RCC 7860 (cell line): ENCODE measurements at places on chromosomes 11 and 22.

DNA sequence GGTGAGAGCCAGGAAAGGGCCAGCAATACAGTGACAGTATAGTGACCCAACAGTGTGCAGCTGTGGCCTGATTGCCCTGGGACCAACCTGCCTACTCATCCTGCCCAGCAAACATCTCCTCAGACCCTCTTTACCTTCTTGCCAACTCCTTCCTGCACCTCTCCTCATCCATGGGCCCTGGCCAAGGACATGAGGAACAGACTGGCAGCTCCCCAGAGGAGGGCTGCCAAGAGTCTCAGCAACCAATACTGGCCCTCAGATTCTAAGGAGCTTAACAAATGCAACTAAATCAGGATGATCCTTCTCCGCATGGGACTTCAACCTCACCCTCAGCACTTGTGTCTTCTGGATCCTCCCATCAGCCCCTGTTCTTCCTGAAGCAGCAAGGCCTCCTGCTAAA, 77.0 kb downstream of the RPL27A start:
- DNase-seq: no peak

DNA sequence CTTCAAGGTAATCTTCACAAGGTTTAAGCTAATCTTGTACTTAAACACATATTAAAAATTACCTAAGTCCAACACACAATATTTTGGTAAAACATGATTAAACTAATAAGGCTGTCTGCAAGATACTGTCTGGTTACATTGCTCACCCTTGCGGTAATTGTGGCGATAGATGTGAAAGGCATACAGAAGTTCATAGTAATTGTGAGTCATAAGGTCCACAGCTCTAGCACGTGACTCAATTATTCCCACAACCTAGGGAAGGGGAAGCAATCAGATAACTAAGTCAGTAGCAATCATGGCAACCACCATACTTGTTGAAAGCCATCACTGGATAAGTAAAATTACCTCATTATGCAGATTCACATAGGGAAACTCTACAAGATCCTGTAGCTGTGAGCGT, 30.5 kb upstream of the FNBP4 start:
- peak; percentile 56 for DNase-seq

DNA sequence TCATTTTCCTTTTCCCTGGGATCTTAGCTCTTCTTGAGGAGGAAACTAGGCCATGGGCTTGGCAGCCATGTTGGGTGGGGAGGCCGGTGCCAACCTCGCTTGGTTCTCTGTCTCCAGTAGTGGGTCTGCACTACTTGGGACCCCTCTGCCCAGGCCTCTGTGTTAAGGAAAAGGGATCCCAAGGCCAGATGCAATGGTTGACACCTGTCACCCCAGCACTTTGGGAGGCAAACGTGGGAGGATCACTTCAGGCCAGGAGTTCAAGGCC, 1.9 kb upstream of the ZDHHC8 start:
- DNase-seq: no peak

GRCh38 chr22:46436595-46437175, 100.7 kb downstream of the CELSR1 start:
- DNase-seq: peak; percentile 55

DNA sequence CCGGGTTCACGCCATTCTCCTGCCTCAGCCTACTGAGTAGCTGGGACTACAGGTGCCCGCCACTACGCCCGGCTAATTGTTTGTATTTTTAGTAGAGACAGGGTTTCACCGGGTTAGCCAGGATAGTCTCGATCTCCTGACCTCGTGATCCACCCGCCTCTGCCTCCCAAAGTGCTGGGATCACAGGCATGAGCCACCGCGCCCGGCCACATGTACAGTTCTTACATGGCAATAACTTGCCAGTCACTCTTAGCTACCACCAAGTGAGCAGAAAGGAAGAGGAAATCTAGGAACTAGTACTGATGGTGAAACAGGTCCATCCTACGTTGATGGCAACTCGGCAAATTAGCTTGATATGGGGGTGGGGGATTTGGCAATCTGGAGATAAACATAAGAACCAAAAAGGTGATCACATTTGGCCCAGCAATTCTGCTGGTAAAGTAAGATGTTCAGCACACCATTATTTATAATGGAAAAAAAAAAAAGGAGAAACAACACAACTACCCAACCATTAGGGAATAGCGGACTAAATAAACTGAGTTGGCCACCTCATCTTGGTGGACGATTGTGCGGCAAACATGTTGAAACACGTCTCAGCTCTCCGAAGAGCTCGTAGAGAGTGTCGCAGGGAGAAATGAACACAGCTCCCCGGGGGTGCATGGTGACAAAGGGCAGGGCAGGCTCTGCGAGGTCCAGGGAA, 5.3 kb downstream of the NLRP6 start:
- no peak for DNase-seq

- DNase-seq: no peak
Measured at GRCh38 chr22:48405741-48406140, 1421.9 kb downstream of the BRD1 start.

DNA sequence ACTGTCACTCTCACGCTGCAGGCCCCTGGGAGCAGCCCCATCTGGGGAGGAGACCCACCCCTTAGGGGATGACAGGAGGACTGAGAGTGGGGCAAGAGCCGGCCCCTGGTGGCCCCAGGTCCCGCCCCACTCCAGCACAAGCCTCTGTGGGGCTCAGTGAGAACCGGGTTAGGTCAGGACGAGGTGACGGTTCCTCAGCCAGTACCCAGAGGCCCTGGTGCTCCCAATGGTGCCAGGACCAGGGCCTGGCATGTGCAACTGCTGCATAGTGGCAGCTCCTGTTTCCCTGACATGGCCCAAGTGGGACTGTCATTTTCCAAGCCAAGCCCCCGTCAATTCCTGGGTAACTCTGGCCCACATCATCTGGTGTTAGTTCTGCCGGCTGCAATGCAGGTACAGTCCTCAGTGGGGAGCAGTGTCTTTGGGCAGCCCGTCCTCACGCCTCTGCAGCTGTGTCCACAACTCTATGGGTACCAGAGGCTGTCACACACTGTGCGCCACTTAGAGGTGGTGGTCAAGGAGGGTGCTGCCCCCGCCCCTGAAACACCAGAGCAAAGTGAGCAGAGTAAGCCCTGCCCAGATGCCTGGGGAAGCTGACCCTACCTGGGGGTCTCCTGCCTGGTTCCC, 15.9 kb downstream of the CHID1 start:
- DNase-seq: no peak

DNA sequence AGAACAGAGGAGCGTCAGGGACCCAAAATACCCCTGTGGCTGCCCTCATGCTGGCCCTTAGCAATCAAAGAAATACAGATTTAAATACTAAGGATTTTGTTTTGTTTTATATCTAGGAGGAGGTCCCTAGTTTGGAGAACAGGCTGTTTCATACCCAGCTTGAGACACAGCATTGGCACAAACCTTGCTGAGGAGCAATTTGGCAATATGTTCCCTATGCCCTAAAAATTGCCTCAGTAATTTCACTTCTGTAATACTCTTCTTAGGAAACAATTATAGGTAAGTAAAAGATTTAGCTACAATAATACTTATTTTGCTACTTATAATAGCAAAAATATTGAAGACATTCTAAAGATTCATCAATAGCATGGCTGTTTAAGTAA, 37.0 kb downstream of the TSKU start:
- DNase-seq: no peak

- DNase-seq: no peak
Measured at GRCh38 chr22:21937821-21938070, 14.9 kb downstream of the PPM1F start.

DNA sequence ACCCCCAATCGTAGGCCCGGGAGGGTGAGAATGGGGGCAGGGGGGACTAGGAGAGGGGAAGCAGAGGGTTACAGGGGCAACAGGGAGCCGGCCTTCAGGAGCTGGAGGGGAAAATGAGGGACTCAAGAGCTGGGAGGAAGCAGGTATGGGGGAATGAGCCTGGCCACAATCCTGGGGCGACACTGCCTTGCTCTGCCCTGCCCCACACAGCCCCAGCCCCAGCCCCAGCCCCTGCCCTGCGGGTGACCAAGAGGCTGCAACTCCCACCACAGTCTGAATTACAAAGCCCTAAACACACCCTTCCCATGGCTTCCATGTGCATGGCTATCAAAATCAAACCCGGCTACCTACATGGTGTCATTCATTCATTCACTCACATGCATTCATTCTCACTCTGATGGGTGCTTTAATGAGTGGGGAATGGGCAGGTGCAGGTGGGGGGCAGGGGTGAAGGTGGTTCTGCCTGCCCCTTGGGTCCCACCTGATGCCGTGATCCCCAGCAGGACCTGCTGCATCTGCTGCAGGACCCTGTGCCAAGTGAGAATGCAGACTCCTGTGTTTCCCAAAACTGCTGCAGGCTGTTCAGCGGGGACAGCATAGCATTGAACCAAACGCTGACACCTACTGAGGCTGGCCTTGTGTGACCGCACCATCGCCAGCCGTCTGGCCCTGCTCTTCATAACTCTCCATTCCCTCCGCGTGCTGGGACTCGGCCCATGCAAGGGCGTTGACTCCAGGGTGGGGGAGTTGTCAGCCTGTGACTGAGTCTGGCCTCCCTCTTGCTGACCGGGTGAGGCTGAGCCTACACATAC, 9.5 kb upstream of the LINC01488 start:
- no peak for DNase-seq

DNA sequence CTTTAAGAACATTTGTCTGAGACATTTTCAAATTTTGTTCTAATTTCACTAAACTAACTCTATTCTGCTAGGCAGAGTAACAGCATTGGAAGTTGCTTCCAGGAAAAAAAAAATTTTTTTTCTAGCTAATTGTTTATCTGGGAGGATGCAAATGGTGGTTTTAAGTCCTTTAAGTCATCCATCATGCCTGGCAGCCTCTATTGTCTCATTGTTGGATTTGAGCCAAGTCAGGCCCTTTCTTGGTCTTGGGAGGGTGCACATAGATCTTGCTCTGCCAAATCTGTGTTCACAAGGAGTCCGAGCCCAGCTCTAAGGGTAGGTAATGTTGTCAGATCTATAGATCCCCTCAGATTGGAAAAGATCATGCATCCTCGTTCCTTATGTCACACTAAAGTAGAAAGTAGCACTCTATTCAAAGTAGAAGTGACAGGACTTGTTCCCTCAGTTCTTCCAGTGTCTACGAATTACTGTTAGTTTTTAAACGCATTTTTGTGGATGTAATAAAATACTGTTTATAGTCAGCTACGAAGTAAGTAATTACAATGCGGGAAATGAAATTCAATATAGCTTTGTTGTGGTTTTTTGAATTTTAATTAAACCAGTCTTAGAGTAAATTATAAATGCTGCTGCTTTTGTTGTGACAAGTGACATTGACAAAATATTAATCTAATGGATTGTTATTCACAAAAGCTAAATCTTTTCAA, 166.0 kb upstream of the RASSF10 start:
- peak; percentile 57 for DNase-seq

GRCh38 chr11:118202599-118203422, 22.0 kb downstream of the JAML start:
- DNase-seq: no peak
